ENCODE measurements at places on chromosomes 7 and 10.

- DNase-seq, result no peak
Measured at GRCh38 chr10:81600185-81600584, 274.8 kb upstream of the NRG3 start.

DNA sequence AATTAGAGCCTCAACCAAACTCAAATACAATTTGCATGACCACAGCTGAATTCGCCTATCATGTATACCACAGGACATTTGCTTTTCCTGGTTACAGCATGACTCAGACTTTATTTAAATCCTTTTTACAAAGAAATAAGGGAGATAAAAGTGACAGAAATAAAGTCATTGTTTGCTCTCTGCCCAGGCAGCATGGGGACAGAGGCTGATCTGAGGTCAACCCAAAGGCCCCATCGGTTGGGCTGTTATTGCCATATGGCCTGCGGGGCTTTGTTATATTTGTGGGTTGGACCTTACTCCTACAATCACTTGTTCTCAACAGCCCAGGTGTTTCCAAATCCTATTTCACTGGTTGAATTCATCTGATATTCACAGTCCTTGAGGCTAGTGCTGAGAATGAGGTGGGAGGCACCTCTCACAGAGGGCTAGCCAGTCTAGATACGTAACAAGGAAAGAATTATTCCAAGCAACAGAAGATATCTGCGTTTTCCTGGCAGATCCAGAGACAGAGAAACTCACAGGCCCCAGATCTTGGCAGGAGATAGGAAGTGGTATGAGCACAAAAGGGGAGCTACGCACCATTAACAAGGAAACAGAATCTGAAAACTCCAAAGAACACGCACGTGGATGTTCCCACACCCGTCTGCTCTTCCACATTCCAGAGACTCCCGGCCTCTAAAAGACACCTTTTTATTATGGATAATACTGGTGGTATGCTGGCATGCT lies 117.3 kb downstream of the HIPK2 start:
- DNase-seq, result no peak

DNA sequence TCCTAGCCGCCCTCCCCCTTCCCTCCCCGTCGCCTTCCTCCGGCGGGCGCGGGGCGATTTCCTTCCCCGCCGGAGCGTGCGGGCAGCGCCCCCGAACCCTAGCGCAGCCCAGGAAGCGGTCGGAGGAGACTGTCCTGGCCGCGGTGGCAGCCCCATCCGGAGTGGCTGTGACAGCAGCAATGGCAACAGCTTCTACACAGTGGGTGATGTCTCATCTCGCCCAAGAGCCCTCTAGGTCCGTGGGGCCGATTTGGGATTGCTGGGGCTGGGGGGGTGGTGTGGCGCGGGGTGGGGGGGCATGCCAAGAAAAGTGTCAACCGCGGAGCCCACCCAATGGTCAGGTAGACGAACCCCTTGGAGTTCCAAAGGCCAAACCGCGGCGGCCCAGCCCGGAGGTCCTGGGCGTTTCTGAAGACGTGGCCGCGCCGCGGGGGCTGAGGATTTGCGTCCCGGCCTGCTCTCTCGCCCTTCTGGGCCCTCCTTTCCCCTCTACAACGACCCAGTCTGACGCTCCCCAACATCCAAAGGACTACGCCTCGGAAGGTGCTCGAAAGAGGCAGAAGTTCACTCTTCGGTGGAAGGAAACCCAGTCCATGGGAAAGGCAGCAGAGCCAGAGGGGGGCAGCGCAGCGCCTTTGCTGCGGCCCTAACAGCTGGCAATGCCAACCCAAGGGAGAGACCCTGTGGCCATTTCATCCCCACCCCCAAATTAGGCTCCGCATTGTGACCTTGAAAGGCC lies 603 bp upstream of the TWIST1 start:
- DNase-seq, result no peak

DNA sequence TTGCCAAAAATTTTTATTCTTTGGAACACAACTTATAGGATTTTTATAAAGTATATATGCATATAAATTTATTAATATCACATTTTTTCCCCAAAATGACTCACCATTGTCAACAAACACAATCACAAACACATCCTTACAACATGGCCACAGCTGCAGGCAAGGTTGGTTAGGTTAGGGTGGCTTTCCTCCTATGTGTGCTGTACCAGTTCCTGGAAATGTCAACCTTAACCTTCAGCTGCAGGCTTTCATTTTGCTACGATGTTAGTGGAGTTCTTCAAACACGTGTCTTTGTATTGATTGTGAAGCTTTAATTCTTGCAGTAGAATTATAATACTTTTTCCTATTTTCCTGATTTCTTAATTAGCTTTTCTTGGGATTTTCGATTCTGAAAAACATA lies 185.8 kb downstream of the PTEN start:
- DNase-seq, result no peak

- DNase-seq, result no peak
Measured at GRCh38 chr10:52121688-52122087, 192.4 kb upstream of the DKK1 start.

- DNase-seq, result no peak
Measured at GRCh38 chr7:13107291-13107690, 419.9 kb downstream of the ARL4A start.

GRCh38 chr7:48660306-48660870 lies 264.0 kb upstream of the CDC14C start:
- no peak for DNase-seq

DNA sequence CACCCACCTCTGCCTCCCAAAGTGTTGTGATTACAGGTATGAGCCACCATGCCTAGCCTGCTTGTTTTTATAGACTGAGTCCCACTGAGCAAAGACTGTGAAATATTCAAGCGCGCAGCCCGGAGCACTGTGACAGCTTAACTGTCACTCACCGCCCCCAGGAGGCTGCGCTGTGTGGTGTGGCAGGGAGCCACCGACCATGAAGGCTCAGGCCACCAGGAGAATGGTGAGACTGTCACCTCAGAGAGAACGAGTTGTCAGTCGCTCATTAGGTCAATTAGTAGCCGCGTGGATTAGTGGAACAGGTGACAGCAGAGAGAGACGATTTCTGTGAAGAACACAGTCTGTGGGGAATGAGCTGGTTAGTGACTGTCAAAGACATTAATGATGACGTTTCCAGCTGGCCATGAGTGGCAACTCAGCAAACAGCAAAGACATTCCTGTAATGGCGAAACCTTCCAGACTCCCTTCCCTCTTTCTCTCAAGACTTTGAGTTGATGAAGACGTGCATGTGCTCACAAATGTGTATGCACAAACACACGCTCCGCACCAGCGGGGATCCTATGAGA lies 64.5 kb downstream of the CYCS start:
- no peak for DNase-seq

GRCh38 chr7:101882005-101882421 lies 64.6 kb downstream of the CUX1 start:
- DNase-seq, result no peak
